ENCODE measurements at places on chromosomes 2 and 18.

- no peak for DNase-seq
Measured at GRCh38 chr2:212154477-212154878, 384.1 kb downstream of the ERBB4 start.

GRCh38 chr2:200861617-200862155 is 2.8 kb downstream of the CLK1 start:
- DNase-seq: no peak

DNA sequence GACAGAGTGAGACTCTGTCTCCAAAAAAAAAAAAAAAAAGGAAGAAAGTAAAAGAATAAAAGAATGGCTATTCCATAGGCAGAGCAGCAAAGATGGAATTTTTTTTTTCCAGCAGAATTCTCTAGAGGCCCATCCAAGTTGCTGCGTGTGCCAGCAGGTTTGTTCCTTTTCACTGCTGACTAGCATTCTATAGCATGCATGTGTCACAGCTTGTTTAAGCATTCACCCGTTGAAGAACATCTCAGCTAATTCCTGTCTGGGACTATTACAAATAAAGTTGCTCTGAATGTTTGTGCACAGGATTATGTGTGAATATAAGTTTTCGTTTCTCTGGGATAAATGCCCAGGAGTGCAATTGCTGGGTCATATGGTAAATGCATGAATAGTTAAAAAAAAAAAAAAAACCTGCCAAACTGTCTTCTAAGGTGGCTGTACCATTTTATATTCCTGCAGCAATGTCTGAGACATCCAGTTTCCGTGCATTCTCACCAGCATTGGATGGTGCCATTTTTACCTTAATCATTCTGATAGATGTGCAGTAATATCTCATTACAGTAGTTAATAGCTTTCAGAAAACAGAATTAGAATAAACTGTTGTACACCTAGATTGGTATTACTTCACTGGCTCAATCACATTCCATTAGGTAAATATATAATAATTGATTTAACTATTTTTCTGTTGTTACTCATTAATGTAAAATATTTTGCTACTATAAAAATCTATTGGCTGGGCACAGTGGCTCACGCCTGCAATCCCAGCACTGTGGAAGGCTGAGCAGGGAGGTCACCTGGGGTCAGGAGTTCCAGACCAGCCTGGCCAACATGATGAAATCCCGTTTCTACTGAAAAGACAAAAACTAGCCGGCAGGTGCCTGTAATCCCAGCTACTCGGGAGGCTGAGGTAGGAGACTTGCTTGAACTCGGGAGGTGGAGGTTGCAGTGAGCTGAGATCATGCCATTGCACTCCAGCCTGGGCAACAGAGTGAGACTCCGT is 47.5 kb upstream of the ASAP2 start:
- no peak for DNase-seq

- no peak for DNase-seq
Measured at GRCh38 chr2:230715201-230715600, 2.6 kb downstream of the CAB39 start.

GRCh38 chr18:48660346-48661228 is 121.8 kb downstream of the CTIF start:
- DNase-seq: no peak

DNA sequence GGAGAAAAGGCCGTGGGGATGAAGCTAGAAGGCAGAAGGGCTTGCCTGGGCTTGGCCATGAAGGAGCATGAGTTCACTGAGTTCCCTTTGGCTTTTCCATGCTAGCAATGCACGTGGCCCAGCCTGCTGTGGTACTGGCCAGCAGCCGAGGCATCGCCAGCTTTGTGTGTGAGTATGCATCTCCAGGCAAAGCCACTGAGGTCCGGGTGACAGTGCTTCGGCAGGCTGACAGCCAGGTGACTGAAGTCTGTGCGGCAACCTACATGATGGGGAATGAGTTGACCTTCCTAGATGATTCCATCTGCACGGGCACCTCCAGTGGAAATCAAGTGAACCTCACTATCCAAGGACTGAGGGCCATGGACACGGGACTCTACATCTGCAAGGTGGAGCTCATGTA is 2.9 kb downstream of the CTLA4 start:
- DNase-seq: peak; percentile 60

GRCh38 chr2:241802421-241803318 is 6.3 kb upstream of the NEU4 start:
- DNase-seq: peak; percentile 32

DNA sequence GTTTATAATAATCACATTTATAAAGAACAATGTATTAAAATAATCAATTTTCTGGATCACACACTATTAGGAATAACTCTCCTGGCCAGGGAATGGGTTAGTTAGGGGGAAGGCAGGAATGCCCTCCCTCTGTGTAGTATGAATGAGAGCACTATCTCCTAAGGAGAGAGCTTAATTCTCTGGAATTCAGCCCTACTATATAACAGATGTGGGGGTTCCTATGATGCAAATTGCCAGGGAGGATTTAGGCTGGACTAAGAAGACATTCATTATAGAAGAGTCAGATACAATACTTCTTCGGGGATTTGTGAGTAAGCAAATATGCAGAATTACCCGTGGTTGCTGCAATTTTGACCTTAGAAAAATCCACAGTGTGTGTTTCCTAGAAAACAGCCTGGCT is 250.1 kb upstream of the VRK2 start:
- no peak for DNase-seq

- peak; percentile 57 for DNase-seq
Measured at GRCh38 chr2:10042301-10043161, 819 bp upstream of the KLF11 start.

DNA sequence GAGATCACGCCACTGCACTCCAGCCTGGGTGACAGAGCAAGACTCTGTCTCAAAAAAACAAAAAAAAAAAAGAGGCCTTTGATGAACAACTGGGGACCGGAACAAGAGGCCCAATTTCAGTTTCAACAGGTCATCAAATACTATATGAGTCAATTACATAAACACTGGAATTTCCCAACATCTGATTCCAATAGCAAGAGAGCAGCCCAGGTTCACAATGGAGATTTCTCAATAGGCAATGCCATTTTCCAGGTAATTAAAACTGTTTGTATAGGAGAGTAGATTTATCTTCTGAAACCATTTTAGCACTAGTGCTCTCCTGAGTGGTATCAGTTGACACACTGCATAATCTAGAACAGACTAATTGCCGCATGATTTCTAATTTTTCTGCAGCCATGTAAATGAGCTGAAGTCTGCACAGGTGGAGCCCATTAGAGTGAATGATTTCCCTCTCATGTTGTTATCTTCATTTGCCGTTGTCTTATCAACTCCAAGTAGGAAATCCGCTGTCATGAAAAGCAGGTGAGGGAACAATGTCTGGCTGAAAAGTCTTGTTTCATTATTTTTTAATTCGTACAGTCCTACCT is 264.1 kb upstream of the MEIS1 start:
- DNase-seq: no peak

DNA sequence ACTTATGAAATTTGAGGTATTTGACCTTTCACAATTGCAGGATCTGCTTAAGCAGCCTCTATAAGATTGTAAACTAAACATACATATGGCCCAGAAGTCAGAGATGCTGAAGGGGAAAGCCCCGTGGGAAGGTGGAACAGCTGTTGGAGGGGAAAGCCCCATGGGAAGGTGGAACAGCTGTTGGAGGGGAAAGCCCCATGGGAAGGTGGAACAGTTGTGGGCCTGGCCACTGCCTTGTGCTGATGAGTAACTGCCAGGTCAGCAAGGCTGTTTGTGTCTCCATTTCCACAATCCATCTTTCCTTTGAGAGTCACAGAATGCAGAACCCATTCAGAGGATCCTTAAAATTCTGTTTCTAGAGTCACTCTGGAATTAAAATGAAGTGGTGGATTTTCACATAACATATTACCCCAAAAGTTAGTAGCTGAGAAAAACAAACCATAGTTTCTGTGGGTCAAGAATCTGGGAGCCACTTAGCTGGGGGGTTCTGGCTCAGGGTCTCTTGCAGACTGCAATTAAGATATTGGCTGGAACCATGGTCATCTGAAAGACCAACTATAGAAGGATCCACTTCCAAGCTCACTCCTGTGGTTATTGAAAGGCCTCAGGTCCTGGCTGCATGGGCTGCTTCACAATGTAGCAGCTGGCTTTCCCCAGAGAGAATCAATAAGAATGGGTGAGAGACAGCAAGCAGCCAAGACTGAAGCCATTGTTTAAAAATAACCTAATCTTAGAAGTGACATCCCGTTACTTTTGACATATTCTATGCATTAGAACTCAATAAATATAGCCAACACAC is 86.6 kb upstream of the CAVIN2 start:
- no peak for DNase-seq

DNA sequence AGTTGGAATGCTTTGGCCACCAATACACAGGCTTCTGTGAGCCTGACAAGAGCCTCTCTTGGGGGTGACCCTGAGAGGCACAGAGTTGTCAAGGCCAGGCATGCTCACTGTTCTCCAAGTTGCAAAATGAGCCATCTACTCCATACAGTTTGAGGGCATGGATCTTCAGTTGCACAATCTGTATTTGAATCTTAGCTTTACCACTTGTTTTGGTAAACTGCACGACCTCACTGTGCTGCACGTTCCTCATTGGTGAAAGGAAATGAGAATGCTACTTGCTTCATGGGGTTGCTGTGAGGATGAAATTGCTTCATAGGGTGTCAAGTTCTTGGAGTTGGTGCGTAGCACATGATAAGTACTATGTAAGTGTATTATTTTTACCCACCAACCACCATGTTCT is 12.0 kb upstream of the HAAO start:
- no peak for DNase-seq

Measured in activated T-cell treated with anti-CD3 and anti-CD28 coated beads, Interleukin-2, amount 50 U/mL, for 24 hours (primary cell).